ENCODE measurements at places on chromosomes 6 and 20.

DNA sequence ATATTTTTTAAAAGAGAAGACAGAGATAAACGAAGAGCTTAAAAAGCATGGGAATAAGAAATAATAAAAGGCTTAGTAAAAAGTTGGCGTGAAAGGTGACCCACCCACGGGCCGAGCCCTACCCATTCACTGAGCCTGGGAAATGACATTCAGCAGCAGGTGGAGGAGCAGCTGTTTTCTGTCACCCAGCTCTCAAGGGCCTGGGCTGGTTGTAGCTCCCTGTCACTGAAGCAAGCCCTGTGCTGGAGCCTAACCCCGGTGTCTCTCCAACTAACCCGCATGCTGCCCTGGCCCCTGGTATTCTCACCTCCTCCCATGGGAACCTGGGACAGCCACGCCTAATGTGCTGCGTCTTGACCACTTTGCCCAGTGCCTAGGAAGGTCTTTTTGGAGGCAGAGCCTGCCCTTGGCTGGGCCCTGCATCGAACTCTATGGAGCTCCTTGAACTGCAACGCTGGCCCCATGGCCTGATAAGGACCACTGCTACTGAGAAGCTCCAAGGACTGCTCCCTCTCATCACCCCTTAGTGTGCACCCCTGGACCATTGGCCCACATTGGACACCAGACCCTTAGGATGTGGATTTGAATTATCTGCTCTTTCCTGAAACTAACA, 68.8 kb upstream of the IYD start:
- DNase-seq, result no peak

DNA sequence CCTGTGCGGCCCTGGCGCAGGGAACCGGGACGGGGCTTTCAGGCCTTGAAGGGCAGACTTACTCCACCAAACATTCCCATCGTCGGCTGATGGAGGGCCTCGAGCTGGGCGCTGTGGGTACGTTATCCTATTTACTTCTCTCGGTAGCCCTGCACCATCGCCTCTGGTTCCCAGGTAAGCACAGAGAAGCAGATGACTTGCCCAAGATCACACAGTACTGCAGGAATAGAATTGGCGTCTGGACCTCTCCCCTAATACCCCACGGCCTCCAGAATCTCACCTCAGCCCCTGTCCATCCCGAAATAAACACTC, 46.4 kb downstream of the PDYN start:
- DNase-seq, result no peak

GRCh38 chr6:151948002-151948743, 140.7 kb downstream of the ESR1 start:
- DNase-seq, result peak; percentile 21

DNA sequence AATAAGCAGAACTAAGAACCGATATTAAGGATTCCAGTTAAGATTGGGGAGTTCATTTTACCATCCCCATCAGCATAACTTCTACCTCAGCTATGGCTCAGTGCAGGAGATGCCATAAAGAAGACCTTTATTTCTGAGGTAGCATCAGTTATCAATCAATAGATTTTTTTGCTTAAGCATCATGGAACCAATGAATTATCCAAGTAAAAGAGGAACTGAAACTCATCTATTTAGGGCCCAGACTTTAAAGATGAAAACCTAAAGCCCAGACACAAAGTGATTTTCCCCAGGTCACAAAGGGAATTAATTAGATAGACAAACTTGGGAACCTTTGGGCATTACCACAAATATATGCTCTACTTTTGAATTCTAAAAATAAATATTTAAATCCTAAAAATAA, 59.2 kb upstream of the TINAG start:
- no peak for DNase-seq

DNA sequence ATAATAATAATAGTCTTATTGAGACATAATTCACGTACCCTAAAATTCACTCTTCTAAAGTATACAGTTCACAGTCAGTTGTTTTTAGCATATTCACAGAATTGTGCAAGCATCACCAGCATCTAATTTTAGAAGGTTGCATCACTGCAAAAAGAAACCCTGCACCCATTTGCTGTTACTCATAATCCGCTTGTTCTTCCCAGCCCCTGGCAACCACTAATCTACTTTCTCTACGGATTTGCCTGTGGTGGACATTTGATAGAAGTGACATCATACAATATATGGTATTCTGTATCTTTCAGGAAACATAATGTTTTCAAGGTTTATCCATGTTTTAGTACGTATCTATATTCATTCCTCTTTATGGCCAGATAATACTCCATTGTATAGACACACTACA, 41.5 kb upstream of the FAM184A start:
- peak; percentile 62 for DNase-seq

DNA sequence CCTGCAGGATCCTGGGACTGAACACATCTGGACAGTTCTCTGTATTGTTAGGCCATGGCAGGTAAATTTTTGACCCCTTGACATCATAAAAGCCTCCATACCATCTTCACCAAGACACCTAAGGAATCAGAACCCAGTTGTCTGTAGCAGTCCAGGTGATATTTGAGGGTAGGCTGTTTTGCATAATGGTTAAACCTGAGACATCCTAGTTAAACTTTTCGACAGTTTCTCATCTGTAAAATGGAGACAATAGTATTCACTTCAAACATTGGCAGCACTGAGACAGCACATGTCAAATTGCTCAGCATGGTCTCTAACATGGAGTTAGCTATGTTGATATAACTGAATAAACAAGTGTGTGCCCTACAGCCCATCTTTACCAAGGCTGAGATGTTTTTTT, 24.8 kb downstream of the C6orf62 start:
- no peak for DNase-seq

DNA sequence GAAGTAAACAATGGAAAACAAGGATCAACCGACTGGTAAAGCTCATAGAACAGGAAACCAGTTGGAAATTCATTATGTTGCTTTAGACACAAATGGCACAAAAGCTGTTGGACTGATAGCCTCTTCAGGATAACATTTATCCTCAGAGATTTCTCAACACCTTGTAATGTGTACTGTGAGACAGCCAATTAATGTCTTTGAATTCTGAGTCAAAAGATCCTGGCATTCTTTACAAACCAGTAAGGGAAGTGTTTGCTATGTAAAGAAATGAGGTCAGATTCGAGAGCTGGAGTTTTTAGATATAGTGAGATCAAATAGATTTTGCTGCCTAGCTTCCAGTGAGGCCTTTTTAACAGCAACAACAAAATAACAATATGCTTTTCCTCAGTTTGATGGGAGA, 439.2 kb downstream of the C6orf118 start:
- DNase-seq, result no peak

DNA sequence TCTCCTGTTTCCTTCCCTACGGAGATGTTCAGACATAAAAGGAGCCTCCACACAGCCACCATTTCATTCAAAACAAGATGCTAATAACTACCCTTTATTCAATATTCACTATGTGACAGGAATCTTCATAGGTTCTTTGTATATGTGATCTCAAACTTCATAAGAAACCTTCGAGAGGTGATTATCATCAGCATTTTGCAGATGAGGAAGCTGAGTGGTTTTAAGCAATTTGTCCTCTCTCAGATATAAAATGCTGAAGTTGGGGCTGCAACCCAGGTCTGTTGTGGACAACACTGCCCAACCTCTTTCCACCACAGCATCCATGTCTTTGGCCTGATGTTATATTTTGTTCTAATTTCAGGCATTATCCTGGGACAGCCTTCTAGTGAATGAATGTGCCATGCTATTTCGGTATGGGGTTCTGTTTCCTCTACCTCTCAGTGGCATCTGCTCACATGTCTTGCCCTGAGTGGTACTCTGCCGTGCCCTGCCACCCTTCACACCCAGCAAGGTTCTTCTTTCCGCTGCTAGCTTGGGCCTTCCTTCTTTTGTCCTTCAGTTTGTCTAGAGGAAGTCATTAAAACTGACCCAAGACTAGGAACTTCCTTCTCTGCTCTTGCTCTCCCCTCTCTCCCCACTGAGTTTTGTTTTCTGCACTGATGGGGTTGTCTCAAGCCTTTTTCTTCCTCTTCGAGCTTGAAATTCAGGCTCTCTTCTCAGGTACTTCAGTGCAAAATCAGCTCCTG, 300.9 kb upstream of the PRDM1 start:
- peak; percentile 55 for DNase-seq

- no peak for DNase-seq
These were observed 209.2 kb upstream of the KCNQ5 start for GRCh38 chr6:72412709-72413044.

DNA sequence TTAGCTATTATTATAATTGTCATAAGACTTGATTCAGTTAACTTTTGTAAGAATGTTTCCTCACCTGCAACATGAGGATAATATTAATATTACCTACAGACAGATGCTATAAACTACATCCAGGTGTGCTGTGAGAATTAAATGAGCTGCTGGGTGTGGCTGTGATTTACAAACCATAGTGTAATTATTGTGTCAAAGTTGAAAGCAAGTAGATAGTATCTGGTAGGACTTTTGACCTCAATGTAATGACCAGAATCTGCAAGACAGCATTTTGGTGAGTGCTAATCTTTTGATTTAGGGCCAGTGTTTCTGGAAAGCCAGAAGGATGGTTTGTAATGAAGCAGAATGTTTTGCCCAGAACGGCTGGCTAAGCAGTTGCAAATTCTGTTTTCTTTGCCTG, 162.5 kb downstream of the TRMT11 start:
- no peak for DNase-seq

DNA sequence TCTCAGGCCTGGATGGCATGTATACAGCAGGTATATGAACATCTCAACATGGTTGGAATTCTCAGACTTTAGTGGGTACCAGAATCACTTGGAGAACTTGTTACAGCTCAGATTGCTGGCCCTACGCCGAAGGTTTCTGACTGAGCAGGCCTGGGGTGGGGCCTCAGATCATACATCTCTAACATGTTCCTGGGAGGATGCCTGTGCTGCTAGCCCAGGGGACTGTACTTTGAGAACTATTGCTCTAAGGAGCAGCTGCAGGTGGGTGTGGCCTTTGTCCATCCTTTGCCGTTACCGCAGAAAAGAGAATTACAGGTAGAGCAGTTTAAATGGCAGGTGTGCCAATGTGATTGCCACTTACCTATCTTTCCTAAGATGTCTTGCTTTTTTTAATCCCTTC, 310.5 kb upstream of the JAG1 start:
- DNase-seq, result no peak

DNA sequence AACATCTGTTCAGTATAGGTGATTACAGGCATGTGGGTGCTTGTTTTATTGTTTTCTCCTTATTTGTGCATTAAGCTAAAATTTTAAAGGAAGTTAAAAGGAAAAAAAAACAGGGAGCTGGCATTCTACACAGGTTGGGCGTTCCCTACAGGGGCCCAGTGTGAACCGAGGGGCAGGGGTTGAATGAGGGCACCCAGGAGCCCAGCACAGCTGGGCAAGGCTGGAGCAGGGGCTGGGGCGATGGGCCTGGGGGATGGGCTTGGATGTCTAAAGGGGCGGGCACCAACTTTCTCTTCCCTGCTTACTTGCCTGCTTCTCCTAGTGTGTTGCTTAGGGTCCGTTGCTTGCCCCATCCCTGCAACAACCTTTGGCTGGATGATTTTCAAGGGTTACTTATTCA, 230.2 kb upstream of the RNF24 start:
- no peak for DNase-seq

DNA sequence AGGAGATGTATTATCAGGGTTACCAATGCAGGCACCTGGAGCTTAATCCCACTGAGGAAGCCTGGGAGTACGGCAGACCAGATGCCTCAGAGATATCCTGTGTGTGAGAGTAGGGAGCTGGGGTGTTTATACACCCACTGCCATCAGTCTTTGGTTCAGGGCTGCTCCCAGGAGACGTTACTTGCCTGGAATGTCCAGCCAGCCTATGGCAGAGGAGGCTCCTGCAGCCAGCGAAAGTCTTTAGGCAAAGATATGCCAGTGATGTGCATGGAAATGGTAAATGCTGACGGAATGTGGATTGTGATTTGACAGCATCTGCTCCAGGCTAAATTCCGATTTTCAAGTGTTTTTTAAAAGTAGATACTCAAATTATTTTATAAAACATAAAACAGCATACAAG, 282.0 kb downstream of the BTBD3 start:
- DNase-seq, result no peak

DNA sequence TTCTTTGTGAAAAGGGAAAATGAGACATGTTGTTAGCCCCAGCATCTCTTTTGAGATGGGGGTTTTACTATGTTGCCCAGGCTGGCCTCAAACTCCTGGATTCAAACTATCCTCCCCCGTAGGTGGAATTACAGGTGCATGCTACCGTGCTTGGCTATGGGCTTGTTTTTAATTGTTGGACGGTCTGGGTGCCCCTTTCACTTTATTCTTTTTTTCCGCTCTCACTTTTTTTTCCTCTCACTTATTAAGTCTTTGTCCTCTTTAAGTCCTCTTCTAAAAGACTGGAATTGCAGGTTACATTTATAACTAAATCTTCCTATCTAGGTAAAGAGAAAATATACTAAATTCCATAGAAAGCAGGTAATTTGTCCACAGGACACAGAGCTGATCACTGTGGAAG, 18.8 kb upstream of the PRDM13 start:
- DNase-seq, result no peak

DNA sequence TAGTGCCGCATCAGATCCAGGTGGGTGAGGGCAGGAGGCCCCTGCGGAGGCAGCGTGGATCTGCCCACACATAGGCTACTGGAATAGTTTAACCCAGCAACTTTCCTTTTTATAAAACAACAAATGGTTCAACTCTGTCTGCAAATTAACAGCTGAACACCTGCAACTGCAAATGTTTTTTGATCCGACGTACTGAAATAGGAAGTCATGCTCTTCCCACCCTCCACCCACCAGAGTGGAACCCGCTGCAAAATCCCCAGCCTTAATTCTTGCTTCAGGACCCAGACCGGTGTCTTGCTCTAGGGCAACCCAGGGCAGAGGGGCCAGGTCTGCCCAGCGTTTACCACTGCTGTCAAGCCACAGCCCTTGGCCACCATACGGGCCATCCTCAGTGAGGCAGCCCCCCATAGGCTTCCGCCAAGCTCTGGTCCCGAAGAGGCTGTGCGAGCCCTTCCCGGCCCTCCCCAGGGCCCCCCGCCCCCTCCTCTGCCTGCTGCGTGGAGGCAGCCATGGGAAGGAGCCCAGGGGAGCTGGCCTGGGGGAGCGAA, 334.3 kb downstream of the ZFAND3 start:
- DNase-seq, result no peak

DNA sequence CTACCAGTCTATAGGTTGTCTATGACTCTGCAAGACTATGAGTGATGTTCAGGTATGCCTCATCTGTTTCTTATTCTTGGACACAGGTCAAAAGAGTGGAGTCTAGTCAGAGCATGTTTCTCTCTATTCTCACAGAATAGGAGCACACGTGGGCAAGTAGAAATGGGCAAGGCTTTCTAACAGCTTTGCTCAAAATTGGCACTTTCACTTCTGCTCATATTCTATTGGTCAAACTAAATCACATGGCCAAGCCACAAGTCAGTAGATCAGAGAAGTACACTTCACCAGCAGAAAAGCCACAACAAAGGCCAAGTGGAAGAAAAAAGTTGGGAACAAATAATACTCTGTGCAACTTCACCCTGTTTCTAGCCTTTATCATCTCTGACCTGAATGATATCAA, 354.5 kb upstream of the SYNCRIP start:
- peak; percentile 40 for DNase-seq

- DNase-seq, result no peak
These were observed 65.9 kb downstream of the PREP start for GRCh38 chr6:105336986-105337385.

GRCh38 chr6:75893058-75893775, 144.2 kb downstream of the MYO6 start:
- peak; percentile 91 for DNase-seq

Data from OCI-M1 (cell line).